Stimulated activated CD8-positive, alpha-beta memory T cell treated with anti-CD3 and anti-CD28 coated beads, Interleukin-4, amount 100 ng/mL, for 1 hour (primary cell): ENCODE measurements at places on chromosomes 4 and X.

DNA sequence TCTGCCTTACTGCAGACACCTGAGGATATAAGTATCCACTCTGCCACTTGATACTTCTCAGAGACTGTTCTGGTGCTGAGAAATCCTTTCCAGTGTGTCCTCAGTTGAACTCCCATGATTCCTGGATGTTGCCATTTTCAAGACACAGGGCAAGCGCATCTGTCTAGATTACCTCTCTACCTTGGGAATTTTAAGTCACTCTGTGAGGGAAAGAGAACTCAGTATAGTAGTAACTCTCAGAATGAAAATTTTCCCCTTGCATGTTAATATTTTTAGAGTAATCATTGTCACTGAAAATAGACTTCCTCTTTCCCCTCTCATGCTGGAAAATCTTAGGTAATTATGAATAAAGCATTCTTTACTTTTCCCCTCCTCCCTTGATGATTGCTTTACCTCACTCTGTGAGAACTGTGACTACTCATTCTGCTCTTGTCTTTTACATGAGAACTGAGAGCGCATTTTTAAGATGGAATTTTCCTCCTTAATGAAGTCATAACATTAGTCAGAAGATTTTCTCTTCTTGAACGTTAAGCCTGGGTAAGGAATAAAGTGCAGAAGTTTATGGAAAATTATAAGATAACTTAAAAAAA is 45.0 kb downstream of the TET2 start:
- no peak for DNase-seq

- DNase-seq = no peak
These were observed 3.5 kb upstream of the NKX1-1 start for GRCh38 chr4:1409491-1410425.

- DNase-seq = no peak
These were observed 92.5 kb downstream of the ANK2 start for GRCh38 chr4:113141901-113142346.

- DNase-seq = no peak
These were observed 364.1 kb downstream of the MAGEB5 start for GRCh38 chrX:26580021-26580420.

DNA sequence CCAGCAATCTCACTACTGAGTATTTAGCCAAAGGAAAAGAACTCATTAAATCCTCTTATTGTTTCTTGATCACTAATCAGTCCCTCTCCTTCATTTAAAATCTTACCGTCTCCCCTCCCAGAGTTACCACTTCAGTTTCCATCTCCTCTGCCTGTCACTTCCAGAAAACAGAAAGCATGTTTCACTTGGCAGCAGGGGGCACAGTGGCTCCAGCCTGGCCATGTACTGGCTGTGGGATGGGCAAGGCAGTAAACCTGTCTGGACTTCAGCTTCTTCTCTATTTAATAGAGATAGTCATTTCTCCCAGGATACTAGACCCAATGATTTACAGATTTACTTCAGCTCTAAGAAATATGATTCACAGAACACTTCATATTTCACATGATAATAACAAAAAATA is 63.2 kb downstream of the CD40LG start:
- DNase-seq = no peak

GRCh38 chr4:141501395-141501794 is 135.0 kb upstream of the IL15 start:
- no peak for DNase-seq

GRCh38 chr4:153798420-153798819 is 9.5 kb upstream of the SFRP2 start:
- no peak for DNase-seq

DNA sequence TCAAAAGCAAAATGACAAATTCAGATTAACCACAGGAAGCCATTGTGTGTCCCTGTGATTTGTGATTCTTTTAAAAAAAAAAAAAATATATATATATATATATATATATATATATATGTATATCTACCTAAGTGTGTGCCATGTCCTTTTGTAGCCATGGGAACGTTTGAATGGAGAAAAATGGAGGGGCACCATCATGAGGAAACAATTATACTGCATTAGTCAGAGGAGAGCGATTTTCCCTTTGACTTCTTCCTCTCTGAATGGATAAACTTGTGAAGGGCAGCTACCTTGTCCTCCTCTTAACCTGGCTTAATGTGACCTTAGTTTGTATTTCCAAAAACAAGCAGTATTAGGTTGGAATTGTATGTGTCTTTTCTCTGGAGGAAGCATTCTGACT is 23.3 kb upstream of the CBLL2 start:
- no peak for DNase-seq

DNA sequence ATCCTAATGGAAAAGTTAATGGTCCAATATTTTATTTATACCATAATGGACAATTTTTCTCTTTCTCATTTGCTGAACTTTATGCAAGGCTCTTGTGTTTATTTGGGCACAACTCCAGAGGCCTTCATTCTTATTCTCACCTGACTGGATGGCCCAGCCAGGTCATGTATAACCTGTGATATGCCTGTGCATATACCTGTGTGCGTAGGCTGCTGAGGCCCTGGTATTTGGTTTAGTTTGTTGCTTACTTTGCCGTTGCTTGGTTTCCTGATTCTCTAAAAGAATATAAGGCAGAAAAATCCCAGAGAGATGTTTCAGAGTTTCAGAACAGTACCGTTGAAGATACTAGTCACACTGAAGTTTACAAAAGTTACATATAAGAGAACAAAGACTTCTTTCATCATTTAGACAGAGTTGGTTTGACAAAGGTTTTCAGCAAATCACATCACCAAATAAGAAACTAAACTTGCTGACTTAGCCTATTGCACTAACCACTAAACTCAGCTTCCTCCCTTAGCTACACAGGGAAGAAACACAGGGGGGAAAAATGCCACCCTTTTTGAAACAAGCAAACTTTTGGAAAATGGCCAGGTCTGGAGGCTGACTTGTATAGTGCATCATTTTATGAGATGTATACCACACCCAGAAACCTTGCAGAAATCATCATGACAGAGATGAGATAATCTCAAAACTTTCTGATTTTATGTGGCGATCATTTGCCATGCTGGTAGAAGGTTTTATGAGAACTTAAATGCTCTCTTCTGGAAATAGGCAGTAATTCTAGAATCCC is 248.5 kb downstream of the GRIA3 start:
- no peak for DNase-seq

DNA sequence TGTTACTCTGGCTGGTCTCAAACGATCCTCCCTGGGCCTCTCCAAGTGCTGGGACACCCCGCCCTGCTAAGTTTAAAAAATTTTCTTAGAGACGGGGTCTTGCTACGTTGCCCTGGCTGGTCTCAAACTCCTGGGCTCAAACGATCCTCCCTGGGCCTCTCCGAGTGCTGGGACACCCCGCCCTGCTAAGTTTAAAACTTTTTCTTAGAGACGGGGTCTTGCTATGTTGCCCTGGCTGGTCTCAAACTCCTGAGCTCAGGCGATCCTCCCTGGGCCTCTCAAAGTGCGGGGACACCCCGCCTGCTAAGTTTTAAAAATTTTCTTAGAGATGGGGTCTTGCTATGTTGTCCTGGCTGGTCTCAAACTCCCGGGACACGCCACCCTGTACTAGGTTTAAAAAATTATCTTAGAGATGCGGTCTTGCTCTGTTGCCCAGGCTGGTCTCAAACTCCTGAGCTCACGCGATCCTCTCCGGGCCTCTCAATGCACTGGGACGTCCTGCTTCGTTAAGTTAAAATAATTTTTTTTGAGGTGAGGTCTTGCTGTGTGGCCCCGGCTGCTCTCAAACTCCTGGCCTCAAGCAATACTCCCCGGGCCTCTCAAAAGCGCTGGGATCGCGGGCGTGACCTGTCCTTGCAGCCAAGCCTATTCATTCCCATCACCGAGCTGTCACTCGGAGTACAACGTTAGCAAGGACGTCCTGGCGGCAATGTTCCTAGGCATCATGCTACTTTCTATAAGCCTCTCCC is 1.1 kb downstream of the SLC25A6 start:
- no peak for DNase-seq

GRCh38 chr4:56134266-56134665 is 185.5 kb downstream of the CEP135 start:
- no peak for DNase-seq

GRCh38 chr4:55706541-55706940 is 70.4 kb upstream of the NMU start:
- no peak for DNase-seq

DNA sequence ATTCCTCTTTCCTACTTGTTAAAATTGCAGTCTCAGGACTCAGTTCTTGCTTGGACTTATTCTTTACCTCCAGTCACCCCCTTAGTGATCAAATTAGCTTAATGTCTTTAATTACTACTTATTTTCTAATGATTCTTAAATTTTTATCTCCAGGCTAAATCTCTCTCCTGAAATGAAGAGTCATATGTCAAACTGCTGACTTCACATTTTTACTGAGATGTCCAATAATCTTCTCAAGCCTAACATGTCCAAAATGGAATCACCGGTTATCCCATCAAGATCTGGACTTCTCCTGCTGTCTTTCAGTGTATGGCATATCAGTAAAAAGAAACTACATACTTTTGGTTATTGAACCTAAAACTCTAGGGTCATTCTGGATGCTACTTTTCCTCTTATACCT is 332.3 kb upstream of the HTR2C start:
- DNase-seq = no peak

DNA sequence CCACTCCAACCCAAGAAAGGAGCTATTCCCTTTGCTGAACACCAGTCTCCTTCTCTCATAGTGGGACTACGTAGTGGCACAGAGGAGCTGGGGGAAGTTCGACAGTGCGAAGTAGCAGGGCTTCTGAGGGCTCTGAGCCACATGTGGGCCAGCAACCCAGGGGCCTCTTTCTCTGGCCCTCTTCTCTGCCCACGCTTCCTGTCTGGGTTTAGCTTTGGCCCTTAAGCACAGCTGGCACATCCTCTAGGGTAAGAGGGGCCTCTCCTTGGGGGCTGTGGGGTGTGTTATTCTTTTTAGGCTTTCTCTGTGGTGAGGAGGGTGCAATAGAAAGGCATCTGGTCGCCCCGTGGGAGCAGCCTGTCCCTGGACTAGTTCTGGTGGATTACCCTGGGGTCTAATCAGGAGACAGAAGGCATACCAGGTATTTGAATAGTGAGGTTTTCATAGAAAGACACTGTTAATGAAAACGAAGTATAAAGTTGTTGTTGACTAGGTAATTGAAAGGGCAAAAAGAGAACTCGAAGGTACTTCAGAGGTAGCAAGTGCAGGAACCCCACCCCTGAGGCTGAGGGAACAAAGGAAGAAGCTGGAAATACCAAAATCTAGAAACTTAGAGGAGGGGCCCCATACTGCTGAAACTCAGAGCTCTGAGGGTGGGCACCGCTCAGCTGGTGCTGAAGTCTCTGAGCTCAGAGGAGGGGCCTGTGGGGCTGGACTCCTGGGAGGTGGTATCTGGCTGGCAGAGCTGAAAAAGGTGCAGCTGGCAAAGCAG is 151.9 kb upstream of the RPS6KA3 start:
- DNase-seq = no peak

DNA sequence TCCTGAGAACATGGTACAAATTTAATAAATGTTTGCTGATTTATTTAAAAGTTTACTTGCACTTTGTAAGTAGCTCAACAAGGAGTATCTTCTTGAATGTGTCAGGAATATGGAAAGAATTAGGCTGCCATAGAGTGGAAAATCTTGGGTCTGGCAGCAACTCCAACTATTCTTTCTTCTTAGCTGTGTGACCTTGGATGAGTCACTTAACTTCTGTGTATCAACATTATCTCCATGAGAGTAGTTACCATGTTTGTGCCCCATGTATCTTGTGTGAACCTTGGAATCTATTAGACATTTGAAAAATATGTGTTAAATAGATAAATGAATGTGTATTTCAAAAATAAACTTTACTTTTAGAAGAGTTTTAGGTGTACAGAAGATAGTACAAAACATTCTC is 348.8 kb downstream of the GBA3 start:
- no peak for DNase-seq

DNA sequence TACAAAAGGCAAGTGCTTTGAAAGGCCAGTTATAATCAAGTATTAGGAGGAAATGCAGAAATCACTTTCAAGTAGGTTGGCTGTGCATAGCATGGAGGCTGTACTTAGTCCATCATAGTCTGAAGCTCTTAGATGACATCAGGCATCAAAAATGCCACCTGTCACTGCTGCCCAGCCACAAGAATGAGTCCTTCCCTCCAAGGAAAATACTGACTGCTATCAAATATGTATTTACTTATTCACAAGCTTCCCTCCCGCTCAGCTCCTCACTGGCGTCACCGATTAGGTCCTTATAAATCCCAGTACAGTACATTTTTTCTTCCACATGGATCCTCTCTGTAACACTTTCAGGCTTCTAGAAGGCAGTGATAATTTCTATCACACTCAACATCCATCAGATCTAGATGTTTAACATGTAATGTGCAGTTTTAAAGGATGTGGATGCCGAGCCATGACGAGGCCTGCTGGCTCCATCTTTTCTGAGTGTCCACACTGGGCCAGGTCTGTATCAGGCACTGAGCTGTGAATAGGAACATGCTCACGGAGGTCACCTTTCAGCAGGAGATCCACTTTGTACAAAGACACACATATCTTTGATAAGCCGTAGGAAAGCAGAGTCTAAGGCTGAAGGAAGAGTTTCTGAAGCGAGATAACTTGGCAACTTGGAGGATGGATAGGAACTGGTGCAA is 121.9 kb downstream of the PALLD start:
- DNase-seq = no peak

GRCh38 chrX:152847281-152847680 is 16.4 kb downstream of the NSDHL start:
- no peak for DNase-seq

GRCh38 chr4:111934314-111934713 is 210.9 kb upstream of the FAM241A start:
- no peak for DNase-seq

DNA sequence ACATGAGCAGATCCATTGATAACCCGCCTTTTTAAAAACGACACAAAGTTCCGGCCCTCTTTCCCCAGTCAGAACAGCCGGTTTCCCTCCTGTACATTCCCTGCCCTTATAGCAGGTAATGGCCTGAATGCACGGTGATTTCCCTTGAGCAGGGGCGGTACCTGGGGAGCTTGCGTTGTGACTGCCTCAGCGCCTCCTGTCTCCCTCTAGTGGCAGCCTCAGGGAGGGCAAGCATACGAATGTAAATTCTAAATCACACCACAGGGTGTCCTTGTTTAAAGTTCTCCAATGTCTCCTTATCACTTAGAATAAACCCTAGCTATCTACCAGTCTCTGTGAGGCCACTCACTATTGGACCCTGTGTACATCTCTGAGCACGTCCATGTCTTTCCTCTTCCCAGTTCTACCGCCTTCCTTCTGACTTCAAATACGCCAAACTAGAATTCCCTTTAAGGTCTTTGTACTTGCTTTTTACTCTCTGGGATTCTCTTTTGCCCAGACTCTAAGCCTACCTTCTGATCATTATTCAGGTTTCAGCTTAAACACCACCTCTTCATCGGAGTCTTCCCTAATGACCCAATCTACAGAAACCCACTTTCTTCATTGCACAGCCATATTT is 18.4 kb upstream of the LDB2 start:
- peak; percentile 20 for DNase-seq
